ENCODE measurements at places on chromosomes 16 and 17. TPM values are rescaled to one million over a fixed set of nuclear protein-coding genes. Genes with fewer than 3 reads are reported as not detected.
A peak's percentile ranks its signal among the peaks of the same experiment; 100 is the strongest.

The ACE gene
- total RNA-seq, result 0.77 TPM

DNA sequence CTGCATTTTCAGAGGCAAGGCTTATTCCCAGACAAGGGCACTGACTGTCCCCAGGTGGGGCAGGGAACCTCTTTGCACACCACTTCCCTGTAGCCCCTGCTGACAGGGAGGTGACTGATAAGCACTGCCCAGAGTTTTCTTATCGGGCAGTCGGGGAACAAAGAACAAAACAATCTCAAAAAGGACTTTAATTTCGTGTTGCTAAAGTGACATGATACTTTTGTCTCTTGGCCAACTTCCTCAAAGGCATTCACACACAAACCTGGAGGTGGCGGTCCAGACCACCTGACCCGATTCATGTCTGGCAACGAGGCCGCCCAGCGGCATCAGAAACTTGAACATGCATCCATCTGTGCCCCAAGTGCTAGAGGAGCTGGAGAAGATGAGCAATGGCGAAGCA is 28.9 kb downstream of the ZDHHC7 start:
- DNase-seq, result no peak

DNA sequence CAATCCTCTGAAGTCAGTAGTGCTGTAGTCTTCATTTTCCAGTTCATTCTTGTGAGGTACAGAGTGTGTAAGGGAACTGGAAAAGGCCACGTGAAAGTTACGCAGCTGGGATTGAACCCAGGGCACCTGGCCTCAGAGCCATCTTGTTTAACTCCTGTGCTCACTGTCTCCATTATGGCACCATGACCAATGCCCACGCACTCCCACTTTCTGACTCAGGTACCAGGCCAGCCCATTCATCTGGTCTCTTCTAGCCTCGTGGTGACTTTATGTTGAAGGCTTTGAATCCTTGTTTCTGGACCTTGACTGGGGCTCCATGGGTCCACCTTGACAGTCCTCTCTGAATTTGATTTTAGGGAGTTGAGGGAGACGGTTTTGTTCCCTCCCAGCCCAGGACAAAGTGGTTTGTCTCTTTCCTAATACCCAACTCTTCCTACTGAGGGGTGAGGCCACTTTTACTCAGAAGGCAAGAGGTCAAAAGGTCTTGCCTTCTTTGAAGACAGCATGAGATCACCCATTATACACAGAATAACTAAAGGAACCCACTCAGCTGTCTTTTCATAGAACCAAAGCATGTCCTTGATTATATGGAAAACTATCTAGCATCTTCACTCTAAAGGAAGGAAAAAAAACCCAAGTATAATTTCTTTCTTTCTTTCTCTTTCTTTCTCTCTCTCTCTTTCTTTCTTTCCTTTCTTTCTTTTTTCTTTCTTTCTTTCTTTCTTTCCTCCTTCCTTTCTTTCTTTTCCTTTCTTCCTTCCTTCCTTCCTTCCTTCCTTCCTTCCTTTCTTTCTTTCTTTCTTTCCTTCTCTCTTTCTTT is 50.0 kb downstream of the OTOA start:
- DNase-seq, result no peak

The SCN4A gene
- total RNA-seq, result 0.24 TPM

The CACNA1G gene
- total RNA-seq, result 28.9 TPM

DNA sequence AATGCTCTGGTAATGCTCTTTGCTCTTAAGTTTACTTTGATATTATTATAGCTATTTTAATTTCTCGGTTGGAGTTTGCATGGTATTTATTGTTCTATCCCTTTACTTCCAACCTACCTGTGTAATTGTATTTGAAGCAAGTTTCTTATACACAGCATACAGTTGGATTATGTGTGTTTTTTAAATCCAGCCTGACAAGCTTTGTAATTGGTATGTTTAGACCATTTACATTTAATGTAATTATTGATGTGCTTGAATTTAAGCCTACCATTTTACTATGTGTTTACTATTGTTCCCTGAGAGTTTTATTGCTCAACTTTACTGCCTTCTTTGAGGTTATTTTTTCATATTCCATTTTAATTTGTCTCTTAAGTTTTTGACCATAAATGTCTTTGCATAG is 35.7 kb downstream of the ACSF3 start:
- no peak for DNase-seq

- no peak for DNase-seq
Measured at GRCh38 chr16:28089992-28090365, 26.5 kb upstream of the GSG1L start.

DNA sequence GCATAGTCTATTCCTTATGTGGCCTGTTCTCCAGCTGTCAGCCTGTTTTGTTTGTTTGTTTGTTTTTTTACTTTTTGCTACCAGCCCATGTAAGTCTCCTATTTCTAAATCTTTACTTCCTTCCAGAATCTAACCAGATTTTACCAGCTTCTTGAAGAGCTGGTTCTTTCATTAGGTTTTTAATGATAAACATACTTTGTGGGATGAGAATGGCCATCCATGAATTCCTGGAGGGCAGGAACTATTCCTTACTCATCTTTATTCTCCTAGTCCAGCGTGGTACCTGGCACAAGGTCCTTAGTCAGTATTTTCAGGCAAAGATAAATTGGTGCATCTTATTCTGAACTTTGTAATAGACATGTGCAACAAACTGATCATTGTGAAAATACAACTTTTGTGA is 17.3 kb downstream of the RSPRY1 start:
- no peak for DNase-seq

The SLC38A8 gene
- not detected for total RNA-seq

The KPNA2 gene
- 7.1 TPM for total RNA-seq

The ST6GALNAC2 gene
- total RNA-seq, result 9.5 TPM

DNA sequence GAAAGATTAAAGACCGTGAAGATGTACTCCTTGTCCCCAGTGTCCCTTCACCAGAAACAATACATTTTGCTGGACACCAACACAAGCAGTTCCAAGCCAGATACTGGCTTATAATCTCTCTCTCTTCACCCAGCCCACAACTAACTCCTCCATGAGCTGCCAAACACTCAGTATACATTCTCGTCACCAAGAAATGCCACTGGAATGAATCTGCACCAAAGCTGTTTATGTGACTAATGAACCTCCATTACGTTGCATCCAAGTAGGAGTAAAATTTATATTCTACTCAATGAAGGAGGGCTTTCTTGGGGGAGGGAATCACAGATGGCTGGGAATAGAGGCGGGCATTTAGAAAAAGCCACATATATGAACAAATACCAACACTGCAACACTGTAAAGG is 20.9 kb upstream of the SOX9 start:
- DNase-seq, result no peak

DNA sequence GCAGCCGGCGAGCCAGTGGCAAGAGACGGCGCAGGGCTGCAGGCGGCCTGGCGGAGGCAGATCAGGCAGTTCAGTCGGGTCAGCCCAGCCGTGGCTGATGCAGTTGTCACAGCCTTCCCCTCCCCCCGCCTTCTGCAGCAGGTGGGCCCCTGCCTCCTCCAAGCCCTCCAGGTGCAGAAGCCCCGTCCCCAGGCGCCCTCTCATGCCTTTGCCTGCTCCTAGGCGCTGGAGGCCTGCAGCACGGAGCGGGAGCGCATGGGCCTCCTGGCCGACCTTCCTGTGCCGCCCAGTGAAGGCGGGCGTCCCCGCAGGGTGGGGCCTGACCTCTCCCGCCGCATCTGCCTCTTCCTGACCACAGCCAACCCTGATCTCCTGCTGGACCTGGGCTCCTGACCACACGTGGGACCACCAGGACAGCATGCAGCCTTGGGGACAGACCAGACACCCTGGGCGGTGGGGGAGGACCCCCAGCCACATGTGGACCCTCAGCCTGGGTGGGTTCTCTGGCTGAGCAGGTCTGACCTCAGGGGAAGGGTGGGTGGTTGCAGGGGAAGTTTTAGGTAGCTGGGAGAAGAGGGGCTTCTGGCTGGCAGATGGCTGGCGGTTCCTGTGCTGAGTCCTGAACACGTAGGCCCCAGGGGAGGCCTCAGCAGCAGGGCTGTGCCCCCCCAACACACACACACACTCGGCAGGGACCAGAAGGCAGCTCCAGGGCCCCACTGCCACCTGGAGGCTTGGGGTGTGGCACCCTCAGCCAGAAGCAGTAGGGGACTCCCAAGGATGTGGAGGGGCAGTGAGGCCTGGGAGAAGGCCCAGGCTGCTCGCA is 3.1 kb upstream of the MRPS34 start:
- DNase-seq, result no peak

DNA sequence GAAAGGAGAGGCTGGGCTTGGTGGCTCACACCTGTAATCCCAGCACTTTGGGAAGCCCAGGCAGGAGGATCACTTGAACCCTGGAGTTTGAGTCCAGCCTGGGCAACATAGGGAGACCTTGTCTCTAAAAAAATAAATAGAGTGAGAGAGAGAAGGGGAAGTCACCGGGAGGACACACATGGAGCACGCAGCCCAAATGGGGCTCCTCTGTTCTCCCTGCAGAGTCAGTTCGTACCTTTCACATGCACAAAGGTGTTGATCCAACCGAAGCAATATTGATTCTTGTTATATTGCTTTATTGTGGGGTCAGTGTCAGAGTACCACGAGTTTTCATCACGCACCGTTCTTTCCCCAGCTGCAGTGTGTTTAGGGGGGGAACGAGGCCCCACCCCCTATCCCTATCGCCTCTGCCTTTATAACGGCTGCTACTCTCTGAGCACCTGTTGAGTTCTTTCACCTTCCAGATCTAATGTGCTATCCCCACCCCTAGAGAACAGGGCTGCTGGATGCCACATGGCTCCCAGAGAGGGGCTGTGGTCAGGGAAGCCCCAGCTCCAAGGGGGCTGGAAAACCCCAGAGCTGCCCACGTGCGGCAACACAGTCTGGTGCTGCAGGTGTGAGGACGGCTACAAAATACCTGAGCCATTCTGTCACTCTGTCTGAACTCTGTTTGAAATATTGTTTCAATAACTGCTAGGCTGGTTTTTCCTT is 1.0 kb upstream of the TMEM235 start:
- DNase-seq, result no peak

GRCh38 chr17:29524692-29525091 is 42.1 kb downstream of the ABHD15 start:
- DNase-seq, result no peak

DNA sequence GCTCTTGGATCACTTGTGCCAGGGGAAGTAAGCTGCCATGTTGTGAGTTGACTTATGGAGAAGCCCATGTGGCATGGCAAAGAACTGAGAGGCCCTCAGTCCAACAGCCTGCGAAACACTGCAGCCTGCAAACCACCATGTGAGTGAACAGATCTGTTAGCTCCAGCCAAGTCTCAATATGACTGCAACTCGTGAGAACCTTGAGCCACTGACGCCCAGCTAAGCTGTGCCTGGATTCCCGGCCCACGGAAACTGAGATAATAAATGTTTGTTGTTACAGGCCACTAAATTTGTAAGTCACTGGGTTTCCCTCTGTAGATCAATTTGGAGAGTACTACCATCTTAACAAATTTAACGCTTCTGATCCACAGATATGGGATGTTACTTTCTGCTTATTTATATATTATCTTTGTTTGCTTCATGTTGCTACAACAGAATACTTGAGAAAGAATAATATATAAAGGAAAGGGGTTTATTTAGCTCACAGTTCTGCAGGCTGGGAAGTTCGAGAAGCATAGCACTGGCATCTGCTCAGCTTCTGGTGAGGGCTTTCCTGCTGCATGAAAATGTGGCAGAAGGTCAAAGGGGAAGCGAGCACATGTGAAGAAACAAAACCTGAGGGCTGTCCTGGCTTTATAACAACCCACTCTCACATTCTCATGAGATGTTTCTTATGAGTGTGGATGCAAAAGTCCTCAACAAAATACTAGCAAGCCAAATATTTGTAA is 29.4 kb upstream of the ATP2A3 start:
- DNase-seq, result no peak

GRCh38 chr16:1332618-1333148 is 762 bp upstream of the BAIAP3 start:
- DNase-seq, result no peak

The FAM171A2 gene
- 12.9 TPM for total RNA-seq

DNA sequence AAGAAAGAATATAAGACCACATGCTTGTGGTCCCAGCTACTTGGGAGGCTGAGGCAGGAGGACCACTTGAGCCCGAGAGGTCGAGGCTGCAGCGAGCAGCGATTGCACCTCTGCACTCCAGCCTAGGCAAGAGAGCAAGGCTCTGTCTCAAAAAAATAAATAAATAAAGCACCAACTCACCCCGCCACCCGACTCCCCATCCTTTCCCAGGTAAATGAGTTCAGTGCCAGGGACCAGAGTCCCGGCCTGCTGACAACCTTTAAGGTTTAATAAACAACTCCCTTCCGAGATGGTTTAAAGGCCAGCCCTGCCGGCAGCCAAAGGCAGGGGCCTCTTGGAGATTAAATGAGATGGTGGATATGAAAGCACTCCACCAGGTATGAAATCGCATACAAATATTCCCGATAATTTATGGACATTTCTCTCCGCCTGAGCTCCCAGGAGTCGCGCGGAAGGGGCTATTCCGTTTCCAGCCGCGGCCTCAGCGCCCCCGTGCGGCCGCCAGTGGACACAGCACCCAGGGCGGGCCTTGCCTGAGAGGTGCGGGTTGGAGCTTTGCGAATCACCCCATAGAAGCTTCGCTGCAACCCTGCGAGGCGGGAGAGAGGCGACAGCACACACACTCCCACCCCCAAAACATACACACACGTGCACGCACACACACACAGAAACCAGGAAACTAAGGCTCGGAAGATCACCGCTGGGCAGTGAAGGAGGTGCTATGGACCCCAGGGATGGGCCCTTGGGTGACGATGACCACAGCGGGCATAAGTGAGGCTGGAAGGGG is 4.0 kb upstream of the RPL38 start:
- DNase-seq, result peak; percentile 47

DNA sequence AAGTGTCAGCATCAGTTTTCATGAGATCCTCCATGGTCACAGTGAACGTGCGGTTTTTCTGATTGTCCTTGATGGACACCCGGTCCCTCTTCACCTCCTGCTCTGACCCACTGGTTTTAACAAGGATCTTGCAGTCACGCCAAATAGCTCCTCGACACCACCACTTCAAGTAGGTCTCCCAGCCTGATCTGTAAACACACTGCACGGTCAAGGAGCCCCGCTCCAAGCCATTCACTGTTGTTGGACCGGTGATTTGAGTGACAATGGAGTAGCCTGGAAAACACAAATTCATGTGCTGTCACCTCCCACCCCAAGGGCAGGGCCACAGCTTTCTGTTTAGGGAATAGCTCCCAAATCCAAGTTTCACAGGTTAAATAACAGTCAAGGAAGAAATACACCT is 8.2 kb downstream of the CD300LF start:
- DNase-seq, result no peak

The KRTAP4-3 gene
- not detected for total RNA-seq

DNA sequence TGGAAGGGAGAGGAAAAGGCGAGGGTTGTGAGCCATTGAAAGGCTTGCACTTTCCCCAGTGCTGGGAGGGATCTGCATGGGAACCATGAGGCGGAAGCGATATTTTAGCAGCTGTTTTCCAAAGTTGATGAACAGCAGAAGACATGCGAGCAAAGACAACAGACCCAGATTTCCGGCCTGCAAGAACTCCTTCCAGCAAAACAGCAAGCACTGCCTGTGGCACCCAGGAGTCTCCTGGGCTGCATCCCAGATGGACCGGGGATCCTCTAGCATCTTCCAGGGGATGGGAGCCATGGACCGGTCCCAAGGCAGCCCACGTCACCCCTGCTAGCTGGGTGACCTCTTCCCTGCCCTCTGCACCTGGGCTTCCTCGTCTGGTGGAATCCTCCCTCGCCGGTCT is 162.8 kb downstream of the IRF8 start:
- peak; percentile 26 for DNase-seq

GRCh38 chr17:82018989-82019689 is 3.5 kb downstream of the CENPX start:
- DNase-seq, result no peak

The LYRM1 gene
- 40.0 TPM for total RNA-seq

The STAT5A gene
- total RNA-seq, result 69.2 TPM

The LGALS9 gene
- total RNA-seq, result 14.4 TPM
